ENCODE measurements at places on chromosomes 11 and 22.

DNA sequence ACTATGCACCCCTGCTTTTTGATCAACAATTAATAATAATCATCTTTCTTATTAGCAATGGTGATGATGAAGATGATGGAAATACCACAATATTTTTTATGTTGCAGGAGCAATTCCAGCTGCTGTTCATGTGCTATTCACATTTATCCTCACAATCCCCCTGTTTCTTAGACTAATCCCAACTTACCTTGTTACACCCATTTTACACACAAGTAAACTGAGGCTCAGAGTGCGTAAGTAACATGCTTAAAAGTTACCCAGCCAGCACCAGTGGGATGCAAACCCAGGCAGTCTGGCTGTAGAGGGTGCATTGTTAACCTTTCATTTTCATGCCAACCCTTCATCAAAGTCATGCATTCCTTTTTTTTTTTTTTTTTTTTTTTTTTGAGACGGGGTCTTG, 1.6 kb upstream of the CRYBA4 start:
- no peak for DNase-seq

GRCh38 chr11:26149585-26149984, 182.3 kb upstream of the ANO3 start:
- DNase-seq: no peak

DNA sequence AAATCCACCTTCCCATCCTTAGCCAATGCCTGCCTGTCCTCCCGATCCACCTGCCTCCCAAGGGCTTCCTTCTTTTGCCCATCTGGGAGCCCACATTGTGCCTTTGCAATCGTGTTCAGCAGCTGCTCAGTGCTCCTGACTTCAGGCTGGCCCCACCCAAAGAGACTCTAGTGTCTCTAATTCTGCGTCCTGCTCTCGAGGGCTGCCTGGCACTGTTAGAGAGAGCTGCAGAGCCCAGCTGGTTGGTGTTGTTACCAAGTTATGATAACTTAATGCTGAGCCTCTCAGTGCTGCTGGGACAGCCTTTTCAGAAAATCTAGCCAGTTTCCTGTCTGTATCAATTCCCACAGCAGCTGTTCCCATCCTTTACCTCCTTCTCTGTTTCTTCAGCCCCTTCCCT, 69.1 kb downstream of the MICAL2 start:
- DNase-seq: no peak

- DNase-seq: no peak
Observed at GRCh38 chr11:125090816-125091215, 20.6 kb downstream of the TMEM218 start.

GRCh38 chr11:101346591-101346990, 217.0 kb upstream of the PGR start:
- DNase-seq: no peak

- no peak for DNase-seq
Observed at GRCh38 chr11:106552694-106553203, 465.5 kb downstream of the GUCY1A2 start.

DNA sequence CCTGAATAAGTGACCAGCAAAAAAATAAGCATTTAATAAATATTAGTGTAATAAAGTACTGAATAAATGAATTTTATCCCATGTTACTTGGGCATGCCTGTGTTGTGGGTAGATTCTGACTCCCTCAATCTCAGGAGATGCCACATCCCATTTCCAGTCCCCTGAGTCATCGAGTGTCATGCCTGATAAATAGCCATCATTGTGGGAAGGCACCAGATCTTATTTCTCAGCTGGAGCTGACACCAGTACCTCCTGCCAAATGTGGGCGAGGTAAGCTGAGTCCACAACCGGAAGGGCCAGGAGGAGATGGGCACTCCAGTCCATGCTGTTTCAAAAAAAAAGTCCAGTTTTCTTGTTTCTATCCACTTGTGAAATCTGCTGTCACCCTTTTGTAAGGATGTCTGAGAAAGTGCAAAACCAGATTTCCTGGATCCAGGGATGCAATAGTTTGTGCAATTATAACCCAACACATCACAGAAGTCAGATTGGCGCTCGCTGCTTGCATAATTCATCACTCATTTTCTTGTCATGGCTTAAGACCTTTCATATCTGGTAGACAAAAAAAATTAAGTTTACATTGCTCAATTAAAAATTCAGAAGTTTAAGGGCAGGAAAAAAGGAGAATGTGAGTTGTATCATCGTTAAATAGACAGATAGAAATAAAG, 311.6 kb downstream of the MIAT start:
- no peak for DNase-seq

DNA sequence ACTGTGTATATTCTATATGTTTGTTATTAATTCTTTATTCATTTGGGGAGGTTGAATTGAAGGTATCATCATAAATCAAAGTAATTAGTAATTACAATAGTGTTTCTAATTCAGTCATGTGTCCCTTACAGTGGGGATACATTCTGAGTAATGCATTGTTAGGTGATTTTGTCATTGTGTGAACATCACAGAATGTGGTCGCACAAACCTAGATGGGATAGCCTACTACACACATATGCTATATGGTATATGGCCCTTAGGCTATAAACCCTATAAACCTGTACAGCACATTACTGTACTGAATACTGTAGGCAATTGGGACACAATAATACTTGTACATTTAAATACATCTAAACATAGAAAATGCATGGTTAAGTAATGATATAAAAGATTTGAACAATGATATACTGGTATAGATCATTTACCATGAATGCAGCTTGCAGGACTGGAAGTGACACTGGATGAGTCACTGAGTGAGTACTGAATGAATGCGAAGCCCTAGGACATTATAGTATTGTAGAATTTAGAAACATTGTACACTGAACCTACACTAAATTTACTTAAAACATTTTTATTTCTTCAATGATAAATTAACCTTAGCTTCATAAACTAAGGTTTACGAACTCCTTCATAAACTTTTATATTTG, 936.2 kb upstream of the CHORDC1 start:
- no peak for DNase-seq

DNA sequence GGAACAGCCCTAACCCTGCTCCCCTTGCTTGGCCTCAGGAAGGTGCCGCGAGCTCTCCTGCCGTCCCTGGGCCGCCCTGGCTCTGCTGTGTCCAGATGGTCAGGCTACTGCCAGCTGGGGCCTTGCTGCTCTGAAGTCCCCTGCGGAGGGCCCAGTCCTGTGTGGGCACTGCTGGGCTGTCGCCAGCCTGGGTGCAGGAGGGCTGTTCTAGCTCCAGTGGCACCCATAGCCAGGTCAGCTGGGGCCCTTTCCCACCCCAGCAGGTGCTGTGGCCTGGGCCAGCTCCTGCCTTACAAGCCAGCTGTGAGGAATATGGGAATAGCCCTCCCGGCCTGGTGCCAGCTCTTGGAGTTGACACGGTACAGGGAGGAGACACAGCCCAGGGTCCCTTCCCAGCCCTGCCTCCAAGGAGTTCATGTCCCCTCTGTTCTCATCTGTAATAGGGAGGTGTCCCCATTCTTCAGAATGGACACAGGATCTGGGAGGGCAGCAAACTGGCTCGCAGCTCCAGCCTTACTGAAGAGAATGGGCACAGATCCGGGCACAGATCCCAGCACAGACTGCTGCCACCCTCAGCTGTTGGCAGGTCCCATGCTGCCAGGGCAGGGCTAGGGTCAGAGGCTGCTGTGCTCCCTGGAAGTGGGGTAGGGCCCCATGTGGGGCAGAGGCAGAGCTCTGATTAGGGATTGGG, 3.9 kb downstream of the DERL3 start:
- DNase-seq: no peak

DNA sequence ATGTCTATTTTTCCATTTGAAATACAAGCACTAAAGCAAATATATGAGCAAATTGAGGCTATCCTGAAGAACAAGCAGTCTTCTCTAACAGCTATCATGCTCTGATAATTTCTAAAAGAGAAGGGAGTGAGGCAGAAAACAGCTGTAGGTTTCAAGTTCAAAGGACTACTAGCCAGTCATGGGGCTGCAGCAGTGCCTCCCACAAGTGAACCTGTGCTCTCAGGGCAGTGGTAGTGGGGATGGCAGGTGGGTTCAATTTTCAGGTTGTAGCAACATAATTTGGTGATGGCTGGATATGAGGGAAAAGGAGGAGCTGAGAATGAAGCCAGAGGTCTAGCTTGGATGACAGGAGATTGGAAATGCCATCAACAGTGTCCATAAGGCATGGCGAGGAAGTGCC, 93.5 kb upstream of the ARHGAP20 start:
- no peak for DNase-seq

DNA sequence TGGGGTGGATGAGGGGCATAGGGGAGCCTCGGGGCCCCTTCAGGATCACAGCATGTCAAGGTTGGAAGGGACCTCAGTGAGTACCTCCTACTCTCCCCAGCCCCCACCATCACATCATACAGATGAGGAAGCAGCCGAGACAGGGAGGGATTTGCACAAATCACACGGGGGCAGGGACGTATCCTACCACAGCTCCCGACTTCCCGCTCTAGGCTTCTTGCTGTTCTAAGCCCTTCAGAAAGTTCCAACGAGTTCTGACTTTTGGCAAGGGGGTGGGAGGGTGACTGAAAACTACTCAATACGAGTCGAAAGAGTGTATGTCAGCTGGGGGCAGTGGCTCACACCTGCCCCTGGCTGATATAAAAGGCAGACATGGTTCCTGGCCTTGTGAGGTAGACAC, 4.7 kb upstream of the RAD9A start:
- DNase-seq: no peak

DNA sequence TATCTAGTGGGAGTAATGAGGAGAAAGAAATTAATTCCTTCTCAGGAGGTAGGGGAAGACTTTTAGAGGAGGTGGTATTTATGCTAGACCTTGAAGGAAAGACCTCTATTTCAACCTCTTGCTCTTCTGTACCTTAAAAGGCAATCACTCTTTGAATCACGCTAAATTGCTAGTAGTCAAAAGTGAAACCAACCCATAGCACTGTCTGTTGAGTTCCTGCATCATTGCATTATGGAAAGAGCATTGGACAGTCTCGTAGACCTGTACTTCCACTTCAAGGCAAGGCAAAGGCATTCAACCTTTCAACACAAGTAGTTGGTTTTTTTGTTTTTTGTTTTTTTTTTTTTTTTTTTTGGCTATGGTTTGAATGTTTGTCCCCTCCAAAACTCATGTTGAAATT, 770.4 kb downstream of the ETS1 start:
- no peak for DNase-seq

DNA sequence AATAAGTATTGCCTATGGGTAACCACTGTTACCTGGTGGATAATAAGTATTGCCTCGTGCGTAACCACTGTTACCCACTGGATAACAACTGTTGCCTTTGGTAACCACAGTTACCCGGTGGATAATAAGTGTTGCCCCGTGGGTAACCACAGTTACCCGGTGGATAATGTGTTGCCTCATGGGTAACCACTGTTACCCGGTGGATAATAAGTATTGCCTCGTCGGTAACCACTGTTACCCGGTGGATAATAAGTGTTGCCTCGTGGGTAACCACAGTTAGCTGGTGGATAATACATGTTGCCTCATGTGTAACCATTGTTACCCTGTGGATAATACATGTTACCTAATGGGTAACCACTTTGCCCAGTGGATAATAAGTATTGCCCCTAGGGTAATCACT, 9.8 kb upstream of the NXPE4 start:
- DNase-seq: no peak

- no peak for DNase-seq
Observed at GRCh38 chr11:43567396-43567975, 113.1 kb upstream of the HSD17B12 start.

- DNase-seq: no peak
Observed at GRCh38 chr22:27284324-27284723, 517.2 kb downstream of the MN1 start.

- no peak for DNase-seq
Observed at GRCh38 chr22:25237503-25237902, 18.1 kb downstream of the CRYBB2 start.

GRCh38 chr11:45669146-45669545, 3.7 kb upstream of the CHST1 start:
- no peak for DNase-seq

GRCh38 chr11:123740787-123741158, 687 bp downstream of the ZNF202 start:
- no peak for DNase-seq

GRCh38 chr11:46718155-46719019, 626 bp upstream of the F2 start:
- DNase-seq: no peak

DNA sequence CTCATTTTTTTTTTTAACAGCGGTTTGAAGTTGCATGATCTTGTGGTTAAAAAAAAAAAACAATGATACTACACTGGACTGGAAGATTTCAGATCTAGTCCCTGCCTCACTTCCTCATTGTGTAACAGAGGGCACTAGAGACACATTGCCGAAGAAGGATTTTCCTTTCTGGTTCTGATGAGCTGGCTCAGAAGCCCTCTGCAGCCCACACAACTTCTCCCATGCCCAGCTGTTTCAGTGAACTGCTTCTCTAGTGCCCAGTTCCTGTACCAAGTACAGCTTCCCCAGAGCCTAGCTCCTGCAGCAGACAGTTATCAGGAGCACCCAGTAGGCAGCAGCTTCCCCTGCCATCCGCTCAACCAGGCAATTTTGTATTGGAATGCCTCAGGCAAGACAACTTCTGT, 29.5 kb upstream of the ANO5 start:
- DNase-seq: no peak

DNA sequence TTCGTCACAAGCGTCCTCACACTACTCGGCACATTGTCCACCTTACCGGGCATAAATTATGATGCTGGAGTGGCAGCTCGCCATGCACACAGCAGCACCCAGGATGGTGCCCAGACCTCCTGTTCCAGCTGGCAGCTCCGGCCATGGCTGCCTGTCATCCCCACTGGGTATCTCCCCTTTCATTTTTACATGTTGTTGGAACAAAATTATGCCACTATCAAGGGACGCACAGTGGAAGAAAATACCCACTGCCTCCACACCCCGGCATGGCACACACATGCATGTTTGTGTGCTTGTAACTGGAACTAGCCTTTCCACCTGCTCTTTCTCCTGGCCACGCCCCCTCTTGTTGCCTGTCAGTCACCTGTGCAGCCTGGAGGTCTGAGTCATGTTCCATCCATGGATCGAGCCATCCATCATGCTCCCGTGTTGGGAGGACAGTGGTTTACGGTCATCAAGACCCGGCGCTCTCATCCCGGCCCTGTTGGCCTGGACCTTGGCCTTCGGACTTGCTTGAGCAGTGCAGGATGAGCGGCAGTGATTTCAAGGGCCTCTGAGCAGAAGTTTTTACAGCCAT, 1069.6 kb downstream of the BRD1 start:
- DNase-seq: no peak

DNA sequence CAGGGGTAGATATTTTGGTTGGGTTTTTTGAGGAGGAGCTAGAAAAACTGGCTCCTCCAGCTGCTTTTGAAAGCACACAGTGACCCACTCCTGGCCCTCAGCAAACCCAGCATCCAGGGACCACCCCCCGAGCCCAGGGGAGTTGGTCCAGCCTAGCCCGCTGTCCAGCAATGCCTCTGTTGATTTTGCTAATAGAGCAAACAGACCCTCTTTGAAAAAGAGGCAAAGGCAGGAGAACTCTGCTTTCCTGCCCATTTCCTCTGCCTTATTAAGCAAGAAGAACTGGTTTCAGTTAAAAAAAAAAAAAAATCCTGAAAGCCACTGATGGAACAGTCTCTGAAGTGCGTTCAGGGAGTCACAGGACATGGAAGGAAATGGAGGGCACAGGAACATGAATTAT, 25.3 kb downstream of the ABTB2 start:
- DNase-seq: no peak

All from activated T-cell treated with anti-CD3 and anti-CD28 coated beads for 1 hour (primary cell).